NCI-H524 (cell line): ENCODE measurements at places on chromosomes 3 and 15.

- no peak for DNase-seq
Observed at GRCh38 chr3:137202941-137203340, 245.2 kb downstream of the IL20RB start.

DNA sequence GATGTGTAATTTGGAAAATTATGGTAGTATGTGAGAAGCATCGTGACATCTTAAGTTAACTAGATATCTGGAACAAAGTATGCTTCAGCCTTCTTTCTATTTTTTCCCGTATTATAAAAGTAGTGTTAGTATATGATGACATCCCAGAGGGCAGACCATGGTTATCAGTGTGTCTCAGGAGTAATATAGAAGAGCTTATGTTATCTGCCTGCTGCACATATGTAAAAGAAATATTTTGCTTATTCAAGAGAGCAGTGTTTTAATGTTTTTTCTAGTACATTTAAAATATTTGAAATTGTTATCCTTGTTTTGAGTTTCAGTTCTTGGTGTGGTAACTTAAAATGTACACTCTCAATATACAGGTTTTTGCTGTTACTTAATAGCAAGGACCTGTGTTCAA lies 24.1 kb downstream of the PLCL2 start:
- DNase-seq = no peak

GRCh38 chr3:124256156-124256555 lies 264.2 kb upstream of the ROPN1 start:
- no peak for DNase-seq

DNA sequence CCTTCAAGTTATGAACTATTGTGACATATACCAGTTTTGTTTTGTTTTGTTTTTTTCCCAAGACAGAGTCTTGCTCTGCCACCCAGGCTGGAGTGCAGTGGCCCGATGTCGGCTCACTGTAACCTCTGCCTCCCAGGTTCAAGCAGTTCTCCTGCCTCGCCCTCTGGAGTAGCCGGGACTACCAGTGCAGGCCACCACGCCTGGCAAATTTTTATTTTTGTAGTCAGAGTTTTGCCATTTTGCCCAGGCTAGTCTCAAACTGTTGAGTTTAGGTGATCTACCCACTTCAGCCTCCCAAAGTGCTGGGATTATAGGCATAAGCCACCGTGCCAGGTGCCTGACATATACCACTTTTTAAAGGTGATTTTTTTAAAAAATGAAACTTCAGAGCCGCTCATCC lies 74.6 kb downstream of the ARRDC4 start:
- no peak for DNase-seq

DNA sequence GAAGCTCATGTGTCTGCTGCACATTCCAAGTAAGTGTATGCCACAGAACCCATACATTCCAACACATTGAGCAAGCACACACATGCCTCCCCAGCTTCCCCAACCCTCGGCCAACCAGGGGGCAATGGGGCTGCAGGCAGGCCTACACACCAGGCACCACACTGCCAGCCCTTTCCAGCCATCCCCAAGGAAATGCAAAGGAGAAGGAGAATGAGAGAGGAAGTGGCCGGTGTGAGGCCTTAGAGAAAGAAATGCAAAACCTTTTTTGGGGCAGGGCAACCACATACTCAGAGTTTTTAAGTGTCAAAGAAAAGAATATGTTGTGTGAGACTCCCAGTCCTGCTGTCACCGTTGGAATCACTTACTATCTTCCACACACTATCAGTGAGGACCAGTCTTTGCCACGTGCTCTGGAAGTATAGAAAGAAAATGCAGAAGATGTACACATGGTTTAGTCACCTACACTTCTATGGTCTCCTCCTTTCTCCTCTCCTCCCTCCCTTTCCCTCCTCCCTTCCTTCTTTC lies 11.1 kb downstream of the IGF2BP2 start:
- no peak for DNase-seq

GRCh38 chr3:23723141-23723540 lies 82.6 kb upstream of the UBE2E1 start:
- DNase-seq = peak; percentile 9

GRCh38 chr3:129483870-129484269 lies 43.8 kb downstream of the IFT122 start:
- no peak for DNase-seq

DNA sequence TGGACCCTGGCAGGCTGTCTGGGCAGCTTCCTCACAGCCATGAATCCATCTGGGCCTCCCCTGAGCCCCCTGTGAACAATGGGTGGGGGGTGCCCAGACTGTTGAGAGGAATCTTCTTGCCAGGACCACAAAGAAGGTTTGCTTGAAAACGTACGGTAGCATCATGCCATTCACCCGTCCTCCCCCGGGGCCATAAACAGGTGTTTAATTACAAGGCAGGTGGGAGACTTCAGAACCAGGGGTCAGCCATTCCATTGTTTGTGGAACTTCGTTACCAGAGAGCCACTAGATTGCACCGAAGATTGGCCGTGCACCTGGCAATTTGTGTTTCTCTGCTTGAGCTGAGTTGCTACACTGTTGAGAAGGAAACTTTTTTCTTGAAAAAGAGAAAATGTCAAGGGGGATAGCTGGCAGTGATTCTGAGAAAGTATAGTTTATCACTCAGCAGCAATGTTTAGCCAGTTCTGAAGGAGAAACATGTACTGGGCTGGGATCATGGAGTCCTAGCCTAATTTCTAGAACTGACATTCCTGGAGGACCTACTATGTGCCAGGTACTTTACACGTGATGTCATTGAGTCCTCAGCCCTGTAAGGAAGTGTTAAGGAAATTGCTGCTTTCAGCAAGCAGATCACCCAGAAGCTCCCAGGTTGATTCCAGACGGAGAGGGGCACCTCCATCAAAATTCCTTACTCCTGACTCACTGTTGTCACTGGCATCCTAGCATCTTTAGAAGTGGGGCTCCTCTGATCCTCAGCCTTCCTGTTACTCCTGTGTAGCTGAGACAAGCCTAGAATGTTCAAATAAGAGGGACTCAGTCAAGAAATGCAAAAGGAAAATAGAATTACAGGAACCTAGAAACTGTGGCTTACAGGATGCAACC lies 103.8 kb upstream of the UBE2E1 start:
- no peak for DNase-seq

DNA sequence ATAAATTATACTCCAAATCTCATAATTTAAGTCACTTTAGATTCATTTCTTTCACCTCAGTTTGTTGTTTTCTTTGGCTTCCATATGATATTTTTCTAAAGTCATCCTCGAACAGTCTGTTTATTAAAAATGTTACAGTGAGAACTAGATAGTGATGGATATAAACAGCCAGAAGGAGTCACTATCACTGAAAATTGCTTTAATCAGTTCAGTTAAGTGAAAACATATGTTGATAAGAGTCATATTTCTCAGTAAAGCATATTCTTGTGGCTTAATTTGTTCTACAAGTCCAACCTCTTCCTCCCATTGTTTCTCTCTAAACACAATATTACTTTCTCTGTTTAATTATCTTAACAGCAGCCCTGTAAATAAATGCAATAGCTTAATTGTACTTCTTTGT lies 427.5 kb upstream of the ALCAM start:
- no peak for DNase-seq

- DNase-seq = no peak
Observed at GRCh38 chr3:138078901-138079344, 36.5 kb downstream of the DZIP1L start.

DNA sequence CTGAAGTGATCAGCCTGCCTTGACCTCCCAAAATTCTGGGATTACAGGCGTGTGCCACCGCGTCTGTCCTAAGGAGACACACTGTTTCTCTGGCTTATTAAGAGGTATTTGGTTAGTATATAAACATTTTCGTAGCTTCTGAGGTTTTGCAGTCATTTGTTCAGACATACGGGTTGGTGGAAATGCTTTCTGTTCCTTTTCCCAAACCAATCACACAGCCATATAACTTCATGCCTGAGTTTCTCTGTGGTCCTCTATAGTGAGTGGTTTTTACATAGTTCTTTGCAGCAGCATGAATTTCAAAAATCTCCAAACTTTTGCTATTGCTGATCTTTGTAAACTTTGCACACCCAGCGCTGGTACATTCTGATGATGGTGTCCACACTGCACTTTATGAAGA lies 100.5 kb downstream of the AKAP13 start:
- no peak for DNase-seq
